Non-pigmented ciliary epithelial cell (primary cell): ENCODE measurements at places on chromosomes 4 and X.

GRCh38 chr4:121938282-121939092 lies 13.4 kb downstream of the TRPC3 start:
- no peak for DNase-seq

GRCh38 chrX:63400340-63400739 lies 49.2 kb upstream of the SPIN4 start:
- DNase-seq = no peak

- no peak for DNase-seq
Observed at GRCh38 chr4:94803181-94803580, 45.4 kb downstream of the BMPR1B start.

DNA sequence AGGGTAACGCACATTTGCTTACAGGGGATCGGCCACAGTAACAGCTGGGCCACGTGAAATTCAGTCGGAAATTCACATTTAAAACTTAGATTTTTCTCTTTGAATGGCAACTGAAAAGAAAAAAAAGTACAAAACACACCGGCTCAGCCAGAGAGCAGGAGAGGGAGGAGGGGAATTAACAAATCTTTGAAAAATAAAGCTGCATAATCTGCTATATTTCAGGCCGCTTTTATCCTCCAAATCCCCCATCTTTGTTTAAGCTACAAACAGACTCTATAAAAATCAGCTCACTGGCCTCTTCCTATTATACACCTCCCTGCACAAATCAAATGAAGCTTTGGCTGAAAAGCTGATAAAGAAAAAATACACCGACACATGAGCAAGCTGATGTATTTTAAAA lies 169.1 kb downstream of the LDB2 start:
- no peak for DNase-seq

DNA sequence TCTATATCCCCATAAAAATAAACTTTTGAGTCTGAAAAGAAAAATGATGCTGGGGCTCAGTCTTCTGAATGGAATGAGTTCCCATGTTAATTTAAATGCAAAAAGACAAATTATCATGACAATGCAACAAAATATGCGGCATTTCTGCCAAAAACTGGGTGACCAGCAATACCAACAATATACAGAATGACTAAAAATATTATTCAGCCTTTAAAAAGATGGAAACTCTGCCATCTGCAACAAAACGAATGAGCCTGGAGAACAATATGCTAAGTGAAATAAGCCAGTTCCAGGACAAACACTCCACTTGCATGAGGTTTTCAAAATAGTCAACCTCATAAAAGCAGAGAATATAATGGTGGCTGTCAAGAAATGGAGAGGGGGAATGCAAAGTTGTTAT lies 558.5 kb downstream of the IL15 start:
- DNase-seq = no peak

GRCh38 chr4:139896091-139896604 lies 230.5 kb downstream of the MGST2 start:
- no peak for DNase-seq

DNA sequence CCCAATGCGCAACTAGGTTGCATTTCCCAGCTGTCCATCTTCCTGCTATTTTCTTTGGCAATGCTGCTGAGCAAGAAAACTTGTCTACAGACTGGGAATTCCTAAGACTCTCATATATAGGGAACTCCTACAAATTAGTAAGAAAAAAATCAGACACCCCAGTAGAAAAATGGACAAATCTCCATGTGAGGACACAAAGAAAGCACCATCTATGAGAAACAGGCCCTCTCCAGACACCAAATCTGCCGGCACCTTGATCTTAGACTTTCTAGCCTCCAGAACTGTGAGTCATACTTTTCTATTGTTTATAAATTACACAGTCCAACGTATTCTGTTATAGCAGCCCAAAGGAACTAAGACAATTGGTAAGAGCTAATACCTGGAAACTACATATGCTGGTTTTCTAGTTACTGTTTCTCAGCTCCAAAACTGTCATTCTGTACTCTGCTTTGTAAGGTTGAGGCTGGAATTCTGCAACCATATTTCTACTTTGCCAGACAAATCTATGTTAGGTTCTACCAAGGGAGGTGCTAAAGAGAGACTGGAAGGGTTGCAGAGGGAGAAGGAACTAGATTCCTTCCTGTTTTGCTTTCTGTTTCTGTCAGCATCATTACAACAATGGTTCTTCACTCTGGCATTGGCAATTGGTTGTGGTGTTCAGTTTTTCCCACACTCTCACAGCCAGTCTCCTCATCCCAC lies 35.7 kb upstream of the FAM241A start:
- no peak for DNase-seq

GRCh38 chr4:113955948-113956347 lies 23.5 kb downstream of the ARSJ start:
- no peak for DNase-seq
